ENCODE measurements at places on chromosomes 5 and 9.

GRCh38 chr5:71938895-71939294 is 168.4 kb upstream of the MAP1B start:
- no peak for DNase-seq

DNA sequence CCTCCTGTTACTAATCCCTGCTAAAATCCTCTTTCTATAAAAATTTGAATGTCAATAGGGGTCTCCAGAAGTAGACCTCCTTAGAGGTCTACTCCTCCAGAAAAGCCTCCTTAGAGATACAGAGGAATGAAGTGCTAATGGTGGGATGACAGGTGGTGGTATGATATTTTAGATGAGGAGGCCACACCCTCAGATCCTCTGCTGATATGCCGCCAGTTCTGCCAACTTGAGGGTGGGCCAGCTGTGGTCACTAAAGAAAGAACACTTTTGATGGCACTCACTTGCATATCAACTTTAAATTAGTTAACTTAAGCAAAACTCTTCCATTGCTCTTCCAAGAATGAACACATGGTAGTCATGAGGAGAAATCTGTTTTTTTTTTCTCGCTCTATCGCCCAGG is 16.9 kb upstream of the UBAP2 start:
- DNase-seq = no peak

- no peak for DNase-seq
These were observed 75.3 kb upstream of the IL12B start for GRCh38 chr5:159405611-159406031.

DNA sequence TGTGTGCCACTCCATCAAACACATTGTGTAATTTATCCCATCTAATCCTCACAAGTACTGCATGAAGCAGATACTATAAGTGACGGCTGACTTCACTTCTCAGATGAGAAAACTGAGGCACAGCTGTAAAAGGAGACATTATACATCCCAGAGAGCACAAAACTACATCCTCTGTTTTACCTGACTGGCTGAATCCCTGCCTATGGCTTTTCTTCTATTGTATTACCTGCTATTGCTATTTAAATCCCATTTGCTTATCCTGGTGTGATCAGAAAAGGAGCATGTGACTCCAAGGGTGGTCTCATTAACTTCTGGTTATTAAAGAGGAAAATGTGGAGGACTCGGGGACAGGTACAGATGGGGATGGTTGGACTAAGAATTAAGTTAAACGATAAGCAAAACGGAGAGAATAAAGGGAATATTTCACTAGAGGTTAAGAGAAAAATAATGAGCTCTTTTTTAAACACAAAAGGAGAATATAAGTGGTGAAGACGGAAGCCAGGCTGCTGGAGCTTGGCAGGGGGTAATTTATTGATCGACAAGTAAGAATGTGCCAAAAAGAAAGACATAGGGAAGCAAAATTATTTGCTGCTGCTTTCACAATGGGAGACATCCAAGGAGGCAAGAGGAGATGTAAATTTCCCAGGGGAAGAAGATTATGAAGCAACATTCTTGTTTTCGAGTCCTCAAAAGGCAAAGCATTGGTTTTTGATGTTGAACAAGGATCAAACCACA is 155.7 kb upstream of the GPR151 start:
- DNase-seq = no peak

GRCh38 chr5:24232929-24233498 is 411.8 kb downstream of the CDH10 start:
- no peak for DNase-seq

- no peak for DNase-seq
These were observed 504 bp upstream of the ZNF618 start for GRCh38 chr9:113875459-113876150.

GRCh38 chr9:94096819-94097577 is 12.7 kb downstream of the PTPDC1 start:
- no peak for DNase-seq

GRCh38 chr5:4857761-4858160 is 282.4 kb upstream of the ADAMTS16 start:
- DNase-seq = no peak

DNA sequence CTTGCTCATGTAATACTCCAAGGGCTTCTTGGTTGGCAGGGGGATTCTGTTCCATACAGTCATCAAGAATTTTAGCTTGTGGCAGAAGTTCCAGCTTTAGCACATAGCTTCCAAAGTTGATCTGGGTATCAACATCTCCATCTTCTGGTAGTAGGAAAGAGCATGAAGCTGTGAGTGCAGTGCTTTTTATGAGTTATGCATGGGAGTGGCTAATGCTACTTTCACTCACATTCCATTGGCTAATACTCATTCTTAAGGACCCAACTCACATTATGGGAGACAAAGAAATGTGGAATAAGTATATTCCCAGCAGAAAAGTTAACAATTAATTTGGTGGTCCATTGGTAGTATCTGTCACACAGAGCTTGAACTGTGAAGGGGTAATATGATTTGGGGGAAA is 194.2 kb upstream of the CHD1 start:
- no peak for DNase-seq

DNA sequence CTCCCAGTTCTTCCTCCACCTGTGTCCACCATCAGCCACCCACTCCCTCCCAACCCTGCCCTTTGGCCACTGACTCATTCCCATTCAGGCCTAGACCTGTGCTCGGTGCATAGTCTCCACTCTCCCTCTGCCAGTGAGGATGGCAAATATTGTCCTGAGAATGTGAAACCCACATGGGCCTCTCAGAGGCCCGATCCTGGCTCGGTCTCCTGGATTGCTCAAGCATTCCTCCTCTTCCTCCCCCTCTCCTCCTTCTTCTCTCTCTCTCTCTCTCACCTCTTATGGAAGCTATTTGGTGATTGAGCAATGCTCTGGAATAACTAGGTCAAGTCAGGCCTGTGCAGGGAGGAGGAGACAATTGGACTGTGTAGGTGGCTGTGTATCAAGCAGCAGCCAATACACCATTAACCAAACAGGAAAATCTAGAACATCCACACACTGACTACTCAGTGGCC is 99.9 kb downstream of the KLF4 start:
- no peak for DNase-seq

DNA sequence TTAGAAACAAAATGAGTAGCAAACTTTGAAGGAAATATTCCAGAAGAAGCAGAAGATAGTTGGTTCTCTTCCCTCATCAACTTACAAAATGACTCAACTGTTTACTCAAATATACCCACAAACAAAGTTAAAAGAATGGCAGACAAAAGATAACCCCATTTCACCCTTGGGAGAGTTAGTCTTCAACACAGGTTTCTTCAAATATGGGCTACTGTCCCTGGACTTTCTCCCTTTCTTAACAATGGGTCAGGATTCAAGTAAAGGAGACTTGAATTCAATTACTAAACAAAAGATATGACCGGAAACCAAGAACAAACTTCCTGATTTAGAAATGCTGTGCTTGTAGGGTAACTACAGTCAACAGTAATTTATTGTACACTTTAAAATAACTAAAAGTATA is 14.2 kb downstream of the RFX3 start:
- DNase-seq = no peak

DNA sequence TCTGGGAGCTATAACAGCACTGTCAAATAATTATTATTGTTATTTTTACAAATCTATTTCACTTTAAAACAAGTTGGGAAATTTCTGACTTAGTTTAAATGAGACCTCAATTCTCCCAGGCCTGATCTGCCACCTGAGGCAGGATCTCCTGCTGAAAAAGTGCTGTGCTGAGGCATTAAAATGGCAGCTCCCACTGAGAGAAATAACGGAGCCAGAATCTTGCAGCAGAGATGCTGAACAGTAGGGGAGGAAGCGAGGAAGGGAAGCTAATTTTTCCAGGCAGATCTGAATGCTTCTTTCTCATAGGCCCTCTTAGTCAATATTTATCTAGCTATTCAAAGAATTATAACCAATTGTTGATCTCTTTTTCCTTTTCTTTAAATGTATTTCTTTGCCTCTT is 196.3 kb downstream of the ZNF462 start:
- no peak for DNase-seq

GRCh38 chr5:143886651-143887638 is 75.0 kb downstream of the HMHB1 start:
- peak; percentile 43 for DNase-seq
